A549 treated with GW870086 at 1 μM for 4 hours (cell line): ENCODE measurements at places on chromosomes 3 and 15. TPM values are rescaled to one million over a fixed set of nuclear protein-coding genes. Genes with fewer than 3 reads are reported as not detected.

Gene FILIP1L
- total RNA-seq, result 0.08 to 0.87 TPM (median 0.17 TPM) in 5 replicates

Gene TM4SF4
- 30.0 to 39.1 TPM (median 37.6 TPM) in 5 replicates for total RNA-seq

Gene SCN11A
- total RNA-seq, result 0.02 TPM in 1 of 5 replicates, not detected in the others

Gene P2RY13
- not detected in 5 replicates for total RNA-seq

Gene PHC3
- 8.9 to 17.6 TPM (median 15.0 TPM) in 5 replicates for total RNA-seq
